ENCODE measurements at places on chromosomes 11 and 22.

GRCh38 chr11:45102361-45102809 is 44.1 kb upstream of the PRDM11 start:
- DNase-seq, result no peak

- DNase-seq, result no peak
Measured at GRCh38 chr11:87076260-87076783, 38.6 kb downstream of the TMEM135 start.

DNA sequence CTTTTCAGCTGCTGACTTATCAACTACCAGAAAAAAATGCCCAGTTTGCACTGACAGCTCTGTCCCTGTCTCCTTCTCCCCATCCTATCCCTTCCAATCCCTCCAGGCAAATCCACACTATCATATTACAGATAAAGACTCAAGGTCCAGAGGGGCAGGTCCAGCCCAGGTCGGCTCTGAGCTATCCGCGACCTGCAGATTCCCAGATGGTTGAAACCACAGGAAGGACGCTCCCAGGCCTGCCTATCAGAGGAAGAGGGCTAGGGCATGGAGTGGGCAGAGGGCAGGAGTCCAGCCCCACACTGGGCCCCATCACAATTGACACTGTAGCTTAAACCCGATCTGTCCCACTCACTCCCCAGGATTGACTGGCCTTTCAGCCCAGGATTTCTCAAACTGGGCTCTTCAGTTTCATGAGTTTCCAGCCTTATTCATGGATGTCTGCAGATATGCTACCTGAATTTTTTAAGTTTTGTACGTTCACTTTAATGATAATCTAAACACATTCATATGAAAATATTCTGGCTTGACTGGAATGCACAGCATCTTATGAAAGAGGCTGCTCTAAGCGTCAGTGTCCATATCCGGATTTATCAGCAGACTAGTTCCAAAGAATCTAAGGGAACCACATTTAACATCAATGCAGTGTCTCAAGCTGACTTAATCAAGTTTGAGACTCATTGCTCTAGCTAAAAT is 16.4 kb upstream of the FCHSD2 start:
- DNase-seq, result no peak

GRCh38 chr22:27327981-27328721 is 473.4 kb downstream of the MN1 start:
- no peak for DNase-seq

- DNase-seq, result no peak
Measured at GRCh38 chr11:10592331-10592730, 23.9 kb upstream of the LYVE1 start.

DNA sequence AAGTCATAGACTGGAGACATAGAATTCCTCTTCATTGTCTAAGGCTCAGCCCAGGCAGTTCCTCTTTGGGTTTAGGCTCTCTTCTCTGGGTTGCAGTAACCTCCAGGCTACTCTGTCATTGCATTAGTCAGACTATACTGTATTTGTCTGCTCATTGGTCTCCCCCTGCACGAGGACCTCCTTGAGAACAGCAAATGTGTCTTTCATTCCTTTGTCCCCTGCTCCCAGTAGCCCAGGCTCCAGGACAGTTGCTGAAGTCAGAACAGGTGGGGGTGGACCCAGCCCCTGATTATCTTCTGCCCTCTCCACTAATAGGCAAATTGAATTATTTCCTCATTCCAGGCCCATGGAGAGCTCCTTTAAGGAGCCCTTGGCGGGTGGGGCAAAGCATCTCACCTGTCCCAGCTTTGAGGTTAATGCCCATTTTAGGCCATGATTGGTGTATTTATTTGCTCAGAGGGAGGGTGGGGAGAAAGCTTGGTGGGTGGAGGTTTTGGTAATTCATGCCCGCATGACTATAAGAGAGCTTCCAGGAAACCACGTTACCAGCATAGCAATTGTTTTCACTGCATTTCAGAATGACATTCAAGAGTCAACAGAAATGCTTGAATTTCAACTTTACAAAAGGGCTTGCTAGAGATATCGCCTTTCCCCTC is 40.9 kb downstream of the NAV2 start:
- DNase-seq, result no peak

DNA sequence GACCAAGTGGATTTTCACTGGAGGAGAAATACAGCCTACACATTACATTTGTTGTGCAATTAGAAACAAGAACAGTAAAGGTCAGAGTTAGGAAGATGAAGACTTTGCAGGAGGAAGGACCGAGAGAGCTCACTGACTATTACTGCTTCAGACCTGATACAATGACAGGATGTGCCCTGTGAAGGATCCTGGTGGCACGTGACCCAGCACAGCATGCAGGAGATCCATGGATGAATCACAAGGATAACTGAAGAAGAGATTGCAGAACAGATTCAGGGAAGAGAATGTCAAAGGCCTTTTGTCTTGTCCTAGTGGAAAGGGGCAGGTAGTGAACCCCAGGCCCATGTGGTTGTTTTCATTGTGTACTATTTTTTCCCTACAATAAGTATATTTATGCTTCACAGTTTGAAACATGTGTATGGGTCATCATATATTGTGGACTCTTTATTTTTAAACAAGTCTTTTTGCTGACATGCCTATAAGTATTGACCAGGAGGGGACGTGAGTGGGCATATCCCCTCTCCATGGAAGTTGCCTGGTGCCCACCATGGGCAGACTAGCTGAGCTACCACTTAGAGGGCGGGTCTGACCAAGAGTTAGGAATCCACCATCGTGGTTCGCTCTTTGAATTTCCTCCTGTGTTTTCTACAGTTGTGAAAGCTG is 44.3 kb downstream of the RASSF10 start:
- DNase-seq, result no peak

DNA sequence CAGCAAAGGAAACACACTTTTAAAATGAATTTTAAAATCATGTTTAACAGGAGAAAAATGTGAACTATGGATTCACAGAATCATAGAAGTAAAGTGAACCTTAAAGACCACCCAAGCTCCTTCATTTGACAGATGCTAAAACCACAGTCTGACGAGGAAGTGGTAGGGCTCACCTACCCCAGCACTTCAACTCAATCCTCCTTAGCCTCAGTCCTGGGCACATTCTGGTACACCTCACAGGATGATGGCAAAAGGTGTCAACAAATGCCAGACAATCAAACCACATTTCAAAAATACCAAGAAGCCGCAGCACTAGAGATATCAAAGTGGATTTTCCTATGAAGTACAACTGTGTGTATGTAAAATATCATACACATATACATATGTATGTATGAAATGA is 43.1 kb downstream of the PITPNB start:
- DNase-seq, result peak; percentile 13

- no peak for DNase-seq
Measured at GRCh38 chr11:68878022-68878421, 25.6 kb downstream of the MRPL21 start.

DNA sequence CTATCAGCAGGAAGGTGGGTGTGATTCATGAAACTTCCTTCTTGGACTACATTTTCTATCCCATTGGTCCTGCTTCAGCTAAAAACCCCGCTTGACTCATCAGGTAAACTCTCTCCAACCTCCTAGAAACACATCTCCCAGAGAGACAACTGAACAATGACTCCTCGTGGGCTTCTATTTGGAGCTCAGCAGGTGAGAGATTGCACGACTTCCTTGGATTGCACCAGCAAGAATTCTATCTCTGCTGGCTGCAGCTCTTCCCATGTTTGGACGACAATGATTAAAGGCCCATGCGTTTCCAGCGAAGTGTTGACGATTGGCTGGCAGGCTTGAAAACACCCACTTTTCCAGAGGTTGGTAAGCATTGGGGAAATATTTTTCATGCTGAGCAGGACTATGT is 216.1 kb upstream of the NTM start:
- no peak for DNase-seq

- DNase-seq, result no peak
Measured at GRCh38 chr11:67489885-67490726, 7.3 kb downstream of the AIP start.

GRCh38 chr11:95714843-95715776 is 74.5 kb downstream of the FAM76B start:
- DNase-seq, result no peak

DNA sequence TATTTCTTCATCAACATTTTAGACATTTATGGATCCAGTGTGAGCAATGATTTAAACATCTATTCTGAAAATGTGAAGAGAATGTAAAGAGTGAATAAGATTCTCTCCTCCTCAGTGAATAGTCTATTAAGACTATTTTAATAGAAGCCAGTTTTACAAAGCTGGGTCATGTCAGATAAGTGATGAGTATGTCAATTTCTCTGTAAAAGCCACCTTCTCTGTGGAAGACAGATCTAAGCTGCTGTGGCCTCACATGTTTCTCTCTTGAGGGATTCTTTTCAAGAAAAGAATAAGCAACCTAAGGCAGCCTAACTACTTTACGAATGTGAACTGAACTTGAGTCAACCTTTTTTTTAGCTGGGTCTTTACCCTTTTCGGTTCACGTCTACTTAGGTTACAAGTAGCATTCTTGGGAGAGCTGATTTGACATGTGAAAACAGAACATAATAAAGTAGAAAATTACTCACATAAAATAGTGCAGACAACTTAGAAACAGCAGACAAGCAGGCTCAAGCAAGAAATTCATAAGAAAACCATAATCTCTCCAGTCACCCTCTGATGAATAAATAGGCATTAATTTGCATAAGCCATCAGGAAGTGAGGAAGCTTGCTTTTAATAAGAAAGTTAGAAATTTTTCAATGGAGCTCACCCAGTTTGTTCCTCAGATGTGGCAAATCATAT is 9.9 kb downstream of the CTSC start:
- no peak for DNase-seq

- no peak for DNase-seq
Measured at GRCh38 chr11:62267576-62267975, 2.4 kb upstream of the SCGB2A2 start.

GRCh38 chr11:61671527-61671926 is 8.7 kb upstream of the DAGLA start:
- DNase-seq, result no peak

GRCh38 chr11:9639985-9640384 is 23.9 kb upstream of the SWAP70 start:
- DNase-seq, result no peak

DNA sequence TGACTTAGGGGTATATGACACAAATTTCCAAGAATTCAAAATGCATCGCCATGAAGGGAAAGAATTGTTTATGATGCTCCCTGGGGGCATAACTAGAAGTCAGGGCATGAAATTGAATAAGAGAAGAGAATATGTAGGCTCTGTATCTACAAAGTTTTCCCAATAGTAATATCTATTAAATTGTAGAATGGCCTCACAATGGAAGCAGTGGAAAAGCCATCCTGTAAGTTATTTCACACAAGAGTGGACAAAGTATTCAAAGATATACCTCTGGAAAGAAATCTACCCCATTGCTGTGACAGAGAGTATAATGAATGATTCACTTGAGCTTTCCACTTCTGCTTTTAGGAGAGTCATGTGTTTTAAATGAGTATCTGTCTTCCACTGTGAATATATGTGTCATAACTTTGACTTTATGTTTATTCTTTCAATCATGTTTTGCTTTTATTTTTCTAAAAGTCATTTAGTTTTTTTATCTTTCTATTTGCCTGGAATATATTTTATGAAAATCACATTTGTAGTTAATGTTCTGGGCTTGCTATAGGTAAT is 65.7 kb upstream of the DDI1 start:
- no peak for DNase-seq

GRCh38 chr11:94830722-94831510 is 62.8 kb downstream of the AMOTL1 start:
- no peak for DNase-seq

DNA sequence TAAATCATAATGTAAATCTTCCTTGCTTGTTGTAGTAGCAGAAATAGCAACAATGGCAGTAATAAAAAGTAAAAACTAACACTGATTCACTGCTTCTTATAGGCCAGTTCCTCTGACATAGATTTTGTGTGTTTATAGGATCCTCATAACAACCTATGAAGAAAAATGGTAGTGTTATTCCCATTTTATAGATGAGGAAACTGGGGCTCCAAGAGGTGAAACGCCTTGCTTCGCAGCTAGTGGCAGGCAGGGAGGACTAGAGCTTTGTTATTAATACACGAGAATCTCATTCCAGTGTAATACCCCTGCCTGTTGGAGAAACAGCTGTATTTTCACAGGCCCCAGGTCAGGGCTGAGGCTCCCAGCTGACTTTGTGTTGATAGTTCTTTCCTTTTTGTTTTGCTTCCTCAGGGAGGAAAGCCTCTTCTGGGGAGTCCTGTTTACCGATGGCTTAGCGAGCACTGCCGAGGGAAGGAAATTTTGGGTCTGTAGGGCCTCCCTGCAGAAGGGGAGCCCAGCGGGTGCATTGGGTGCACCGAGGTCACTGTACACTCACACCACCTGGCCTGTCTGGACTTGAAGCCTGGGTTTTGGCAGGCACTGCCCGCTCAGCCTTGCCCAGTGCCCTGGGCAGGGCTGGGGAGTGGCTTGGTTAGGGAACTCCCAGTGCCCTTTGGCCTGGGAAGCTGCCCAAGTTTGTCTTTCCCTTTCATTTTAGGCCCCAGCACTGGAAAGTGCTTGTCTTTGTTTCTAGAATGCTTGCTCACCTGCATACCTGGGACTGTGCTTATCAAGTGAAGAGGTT is 13.5 kb downstream of the KIAA1671 start:
- no peak for DNase-seq

DNA sequence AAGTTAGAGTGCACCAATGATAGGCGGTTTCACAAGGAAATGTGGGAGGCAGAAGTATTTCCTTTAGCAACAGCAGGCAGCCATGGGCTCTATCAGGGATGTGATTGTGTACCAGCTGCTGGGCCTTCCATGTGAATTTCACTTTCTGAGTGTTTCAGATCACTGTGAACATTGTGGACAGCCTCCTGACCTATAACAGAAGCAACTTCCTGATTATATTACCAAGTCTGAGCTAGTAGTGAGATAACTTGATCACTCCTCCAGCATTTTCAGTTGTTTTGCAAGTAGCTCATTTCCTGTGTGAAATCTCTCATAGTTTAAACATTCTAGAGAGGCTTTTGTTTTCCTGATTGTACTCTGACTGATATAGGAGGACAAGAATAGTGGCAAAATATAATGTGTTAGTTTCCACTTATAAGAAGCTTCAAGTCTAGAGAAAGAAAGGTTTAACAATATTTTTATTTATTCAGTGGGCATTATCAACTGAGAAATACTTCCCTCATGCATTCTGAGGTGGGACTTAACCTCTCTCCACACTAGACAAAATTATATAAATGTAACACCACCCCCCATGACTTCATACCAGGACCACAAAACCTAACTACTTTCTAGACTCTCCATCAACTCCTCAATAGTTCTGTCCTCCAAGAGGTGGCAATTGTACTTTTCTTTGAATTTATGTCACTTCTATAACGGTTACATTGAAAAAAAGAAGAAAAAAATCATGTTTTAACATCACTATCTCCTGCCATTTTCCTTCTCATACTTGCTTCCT is 184.2 kb upstream of the LUZP2 start:
- no peak for DNase-seq

GRCh38 chr11:63884196-63884932 is 32.6 kb downstream of the RCOR2 start:
- DNase-seq, result peak; percentile 57
